ENCODE measurements at places on chromosomes 5 and 9. TPM values are rescaled to one million over a fixed set of nuclear protein-coding genes. Genes with fewer than 3 reads are reported as not detected.

PCDH1 gene
- total RNA-seq = 21.3 TPM

AK8 gene
- 1.1 TPM for total RNA-seq

GRCh38 chr9:87707805-87708506 lies 18.0 kb upstream of the CTSL start:
- no peak for DNase-seq

DNA sequence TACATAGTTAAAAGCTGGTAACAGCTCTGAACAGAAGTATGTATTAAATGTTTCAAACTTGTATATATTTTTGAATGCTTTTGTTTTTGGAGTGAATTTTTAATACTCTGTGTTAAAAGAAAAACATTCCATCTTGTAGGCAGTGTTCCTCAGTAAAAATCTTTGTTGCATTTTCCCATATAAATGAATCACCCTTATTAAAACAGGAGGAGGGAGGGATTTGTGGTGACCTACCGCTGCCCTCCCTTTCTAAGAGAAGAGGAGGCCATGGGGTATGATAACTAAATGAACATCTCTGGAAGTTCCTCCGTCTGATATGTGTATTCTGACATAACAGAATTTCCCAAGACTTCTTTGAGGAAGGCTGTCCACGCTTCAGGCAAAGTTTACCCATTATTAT lies 53.4 kb downstream of the INIP start:
- no peak for DNase-seq

DNA sequence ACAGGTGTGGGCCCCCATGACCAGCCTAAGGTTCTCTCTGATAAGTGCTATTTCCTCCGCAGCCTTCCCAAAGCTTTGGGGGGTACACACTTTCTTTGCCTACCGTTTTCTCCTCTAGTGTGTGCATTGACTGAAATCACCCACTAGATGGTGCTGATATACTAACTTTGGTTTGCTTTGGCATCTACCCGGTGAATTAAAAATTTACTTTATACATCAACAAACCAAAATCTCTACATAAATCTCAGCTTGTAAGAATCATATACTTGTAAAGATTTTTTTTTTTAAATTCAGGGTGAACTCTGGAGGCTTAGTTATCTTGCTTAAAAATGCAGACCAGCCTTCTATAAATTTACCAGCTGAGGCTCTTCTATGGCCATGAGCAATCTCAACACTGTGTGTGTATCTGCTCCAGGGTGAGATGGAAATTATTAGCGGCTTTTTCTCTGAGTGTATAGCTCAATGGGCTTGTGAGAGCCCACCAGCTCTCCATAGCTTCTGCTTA lies 475.7 kb upstream of the TNC start:
- DNase-seq = peak; percentile 72

DNA sequence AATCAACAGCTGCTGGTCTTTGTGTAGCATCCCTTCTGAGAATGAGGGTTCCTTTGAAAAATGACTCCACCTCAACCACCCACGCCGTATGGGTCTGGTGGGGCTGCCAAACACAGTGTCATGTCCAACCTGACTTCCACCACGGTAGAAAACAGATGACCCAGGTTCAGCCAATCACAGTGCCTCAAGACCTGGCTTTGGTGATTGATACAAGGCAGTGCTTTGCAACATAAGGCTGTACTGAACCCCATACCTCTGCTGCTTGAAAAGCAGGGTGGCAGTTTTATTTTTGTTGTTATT lies 11.5 kb upstream of the TGFBR1 start:
- DNase-seq = no peak
